CD8-positive, alpha-beta memory T cell (primary cell): ENCODE measurements at places on chromosomes 2 and 18.

DNA sequence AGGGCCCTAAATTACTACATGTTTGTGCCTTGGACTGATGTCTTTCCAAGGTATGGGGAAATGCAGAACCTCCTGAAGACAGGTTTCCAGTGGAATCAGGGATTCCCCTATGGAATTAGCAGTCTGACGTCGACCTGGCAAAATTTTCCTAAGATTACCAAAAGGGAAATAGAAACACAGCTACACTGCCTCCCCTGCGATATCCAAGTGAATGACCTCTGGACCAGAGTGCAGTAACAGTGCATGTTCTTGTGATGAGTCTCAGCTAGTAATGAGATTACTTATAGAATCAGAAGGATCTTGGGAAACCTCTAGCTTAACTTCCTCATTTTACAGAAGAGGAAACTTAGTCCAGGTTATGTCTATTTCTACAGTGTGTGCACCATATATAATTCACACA lies 21.3 kb upstream of the CHST9 start:
- no peak for DNase-seq

DNA sequence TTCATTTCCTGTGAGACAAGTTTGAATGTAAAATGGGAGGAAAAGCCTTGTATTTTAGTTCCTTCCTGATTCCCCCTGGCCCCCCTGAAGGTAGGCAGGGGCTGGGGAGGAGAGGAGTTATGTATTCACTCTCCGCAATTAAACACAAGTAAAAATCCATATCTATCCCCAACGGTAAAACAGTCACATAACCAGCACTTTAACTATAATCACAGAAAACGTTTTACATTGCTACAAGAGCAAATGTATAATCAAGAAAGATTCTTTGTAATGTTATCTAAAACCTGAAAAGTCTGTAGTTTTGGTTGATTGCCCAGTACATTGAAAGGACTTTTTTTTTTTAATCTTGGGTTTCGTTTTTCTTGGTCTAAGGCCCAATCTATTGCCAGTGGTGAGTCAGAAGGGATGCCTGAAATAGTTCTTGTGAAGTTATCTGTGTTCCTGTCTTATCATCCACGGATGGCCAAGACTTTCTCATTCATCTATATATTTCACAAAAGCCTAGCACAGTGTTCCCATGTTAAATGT lies 34.5 kb upstream of the CCNYL1 start:
- no peak for DNase-seq

- no peak for DNase-seq
These were observed 24.1 kb downstream of the TFPI start for GRCh38 chr2:187529977-187530721.

GRCh38 chr2:204335451-204336058 lies 209.7 kb upstream of the PARD3B start:
- DNase-seq = no peak

GRCh38 chr2:182379241-182379640 lies 47.6 kb downstream of the PDE1A start:
- no peak for DNase-seq

- no peak for DNase-seq
These were observed 3.3 kb downstream of the KIF3C start for GRCh38 chr2:25979001-25979400.

DNA sequence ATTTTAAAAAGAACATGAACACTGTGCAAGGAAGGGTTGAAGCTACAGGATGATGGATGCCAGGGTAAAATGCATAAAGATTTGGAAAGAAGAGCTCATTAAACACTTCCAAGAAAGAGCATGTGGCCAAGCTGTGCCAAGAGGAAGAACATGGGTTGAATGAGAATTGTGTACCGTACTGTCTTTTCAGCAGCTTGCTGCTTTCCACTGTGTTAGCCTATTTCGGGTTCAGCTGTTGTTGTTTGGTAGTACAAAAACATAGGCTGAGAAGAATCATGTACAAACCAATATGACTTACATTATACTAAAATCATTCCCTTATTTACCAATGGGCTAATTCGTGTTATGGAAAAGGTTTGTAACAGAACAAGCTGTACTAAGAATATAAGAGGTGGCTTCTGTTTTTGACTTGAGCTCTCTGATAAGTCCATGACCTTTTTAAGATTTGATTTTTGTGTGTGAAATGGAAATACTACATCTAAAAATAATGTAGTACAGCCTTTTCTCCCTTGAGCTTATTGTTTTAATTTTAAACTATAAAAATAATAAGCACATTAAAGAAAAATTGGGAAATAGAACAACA lies 188.3 kb upstream of the STON1 start:
- DNase-seq = no peak

DNA sequence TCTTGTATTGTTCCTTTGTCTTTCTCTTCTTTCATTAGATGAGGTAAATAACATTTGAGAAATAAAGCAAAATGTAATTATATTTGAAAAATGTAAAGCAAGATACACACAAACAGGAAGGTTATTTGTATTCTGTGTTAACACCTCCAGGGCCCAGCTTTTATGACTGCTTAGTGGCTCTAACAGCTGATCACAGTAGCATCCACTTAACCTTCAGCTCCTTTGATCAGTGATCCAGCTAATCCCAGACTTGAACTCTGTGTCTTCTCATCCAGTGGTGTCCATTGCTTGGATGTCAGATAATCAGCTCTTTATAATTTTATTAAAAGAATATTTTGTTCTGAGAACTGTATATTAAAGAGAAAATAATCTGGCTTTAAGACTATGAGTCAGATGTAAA lies 44.5 kb downstream of the PSMD14 start:
- DNase-seq = no peak

- no peak for DNase-seq
These were observed 107.2 kb upstream of the L3MBTL4 start for GRCh38 chr18:6521803-6522418.

DNA sequence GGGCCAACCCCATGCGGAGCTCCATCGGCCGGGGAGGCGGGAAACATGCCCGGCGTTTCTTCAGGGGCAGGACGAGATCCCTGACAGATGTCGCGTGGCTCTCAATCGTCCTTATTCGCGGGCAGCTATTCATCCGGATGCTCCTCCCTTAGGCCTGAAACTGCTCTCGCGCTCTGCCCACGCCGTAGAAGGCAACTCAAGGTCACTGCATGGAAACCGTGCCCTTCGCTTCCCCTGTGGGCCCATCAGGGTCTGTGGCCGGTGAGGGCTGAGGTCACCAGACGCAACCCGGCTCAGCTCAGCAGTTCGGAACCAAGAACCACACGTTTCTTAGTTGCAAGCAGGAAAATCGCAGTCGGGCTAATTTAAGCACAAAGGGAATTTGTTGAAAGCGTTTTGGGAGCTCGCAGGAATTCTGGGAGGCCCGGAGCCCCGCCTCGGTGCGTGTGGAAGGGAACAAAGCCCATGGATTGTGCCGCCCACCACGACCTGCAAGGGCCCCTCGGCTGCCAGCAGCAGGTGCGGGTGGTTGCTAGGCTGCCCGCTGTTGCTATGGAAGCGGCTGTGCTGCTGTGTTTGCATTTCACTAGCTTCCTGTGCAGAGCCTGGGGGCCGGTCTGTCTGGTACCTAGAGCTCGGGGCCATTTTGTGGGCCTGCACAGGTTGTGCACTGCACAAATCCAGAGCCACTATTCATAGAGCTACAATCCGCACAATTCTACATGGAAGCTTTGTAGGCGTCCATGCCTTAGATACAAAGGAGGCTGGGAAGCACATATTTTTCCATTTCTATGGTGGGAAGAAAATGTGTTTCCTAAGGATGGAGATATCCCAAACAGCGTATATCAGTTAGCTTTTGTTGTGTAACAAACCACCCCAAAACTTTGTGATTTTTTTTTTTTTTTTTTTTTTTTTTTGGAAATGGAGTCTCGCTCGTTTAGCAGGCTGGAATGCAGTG lies 6.0 kb upstream of the ALLC start:
- DNase-seq = peak; percentile 86

DNA sequence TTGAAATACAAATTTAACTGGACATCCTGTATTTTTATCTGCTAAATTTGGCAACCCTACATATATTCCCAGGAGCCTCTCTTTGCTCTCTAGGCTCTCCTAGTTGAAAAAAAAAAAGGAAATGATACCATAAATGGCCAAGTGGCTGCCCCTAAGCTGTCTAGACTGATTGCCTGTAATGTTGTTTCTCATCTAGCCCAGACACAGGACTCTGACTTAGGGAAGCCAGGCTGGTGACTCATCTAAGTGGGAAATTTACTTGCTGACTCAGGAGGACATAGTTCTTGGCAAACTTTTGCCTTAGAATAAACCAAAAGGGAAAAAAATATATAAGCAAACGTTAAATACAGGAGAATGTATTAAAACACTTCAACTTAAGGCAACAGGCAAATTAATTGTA lies 14.6 kb upstream of the ITGAV start:
- no peak for DNase-seq

GRCh38 chr18:732371-732770 lies 19.9 kb upstream of the ENOSF1 start:
- no peak for DNase-seq

DNA sequence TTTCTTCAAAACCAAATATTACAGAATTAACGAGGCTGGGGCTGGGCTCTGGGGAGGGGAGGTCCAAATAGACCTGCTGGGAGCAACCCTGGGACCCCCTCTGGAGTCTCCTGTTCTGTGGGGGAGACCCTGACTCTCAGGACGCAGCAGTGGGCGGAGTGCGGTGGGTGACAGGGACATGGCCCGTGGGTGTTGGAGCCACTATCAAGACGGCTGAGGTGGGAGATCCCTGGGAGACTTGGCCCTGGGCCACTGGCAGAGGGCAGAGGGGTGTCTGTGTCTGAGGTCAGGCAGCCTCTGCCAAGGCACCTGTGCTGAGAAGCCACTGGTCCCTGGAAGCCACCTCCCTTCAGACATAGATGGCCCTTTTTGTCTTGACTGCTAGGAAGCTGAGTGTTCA lies 79.5 kb upstream of the CTDP1 start:
- peak; percentile 35 for DNase-seq

DNA sequence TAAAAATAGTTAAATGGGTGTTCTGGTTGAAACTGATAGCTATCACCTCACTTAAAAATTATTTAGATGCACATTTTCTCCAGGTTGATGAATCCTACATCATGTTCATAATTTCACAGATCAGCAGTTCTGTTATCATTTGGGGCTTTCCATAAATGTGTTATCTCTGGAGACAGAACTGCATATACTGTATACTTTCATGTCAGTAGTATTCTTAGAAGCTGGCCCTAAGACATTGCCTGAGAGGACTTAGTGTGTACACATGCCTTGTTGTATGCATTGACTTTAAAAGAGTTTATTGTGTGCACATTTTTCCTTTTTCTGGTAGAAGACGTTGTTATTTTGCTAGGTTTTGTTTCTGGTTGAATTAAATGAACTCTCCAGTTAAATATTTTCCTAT lies 41.0 kb downstream of the PIK3C3 start:
- no peak for DNase-seq

GRCh38 chr2:231780123-231780908 lies 766 bp downstream of the PDE6D start:
- no peak for DNase-seq

- no peak for DNase-seq
These were observed 11.2 kb upstream of the CALCRL start for GRCh38 chr2:187459256-187459655.

GRCh38 chr2:169561364-169561763 lies 12.3 kb downstream of the FASTKD1 start:
- DNase-seq = no peak

GRCh38 chr2:182584462-182584861 lies 131.6 kb upstream of the DNAJC10 start:
- DNase-seq = no peak

DNA sequence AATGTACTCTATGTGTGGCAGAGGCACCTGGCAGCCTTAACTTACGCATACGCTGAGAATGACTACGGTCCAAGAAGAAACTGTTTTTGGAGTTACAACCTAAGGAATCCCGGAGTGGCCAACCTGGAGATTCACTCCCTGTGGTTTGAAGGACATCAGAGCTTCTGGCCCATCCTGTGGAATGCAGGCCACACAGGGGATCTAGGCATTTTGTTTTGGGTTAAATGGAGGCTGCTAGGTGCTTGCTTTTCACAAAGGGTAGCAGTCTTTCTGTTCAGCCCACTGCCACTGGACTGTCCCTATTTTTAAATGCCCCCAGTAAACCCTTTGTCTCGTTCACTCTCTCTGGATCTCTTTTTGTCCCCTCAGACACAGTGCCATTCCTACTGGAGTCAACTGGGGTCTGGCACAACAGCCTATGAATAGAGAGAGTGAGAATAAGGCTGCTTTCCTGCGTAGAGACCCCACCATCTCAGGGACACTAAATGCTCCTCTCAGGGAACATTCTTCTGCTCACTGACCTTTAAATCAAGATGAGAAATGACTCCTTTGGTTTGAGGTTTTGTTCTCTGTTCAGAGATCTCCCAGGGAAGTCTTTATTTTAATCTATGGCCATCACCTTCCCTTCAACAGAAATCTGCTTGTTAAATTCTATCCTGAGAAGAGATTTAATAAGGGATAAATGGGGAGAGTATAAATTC lies 124.9 kb downstream of the B3GNT2 start:
- DNase-seq = no peak

GRCh38 chr2:175842996-175843395 lies 159.1 kb downstream of the LNPK start:
- no peak for DNase-seq

GRCh38 chr2:215637651-215638050 lies 201.8 kb upstream of the FN1 start:
- DNase-seq = no peak

DNA sequence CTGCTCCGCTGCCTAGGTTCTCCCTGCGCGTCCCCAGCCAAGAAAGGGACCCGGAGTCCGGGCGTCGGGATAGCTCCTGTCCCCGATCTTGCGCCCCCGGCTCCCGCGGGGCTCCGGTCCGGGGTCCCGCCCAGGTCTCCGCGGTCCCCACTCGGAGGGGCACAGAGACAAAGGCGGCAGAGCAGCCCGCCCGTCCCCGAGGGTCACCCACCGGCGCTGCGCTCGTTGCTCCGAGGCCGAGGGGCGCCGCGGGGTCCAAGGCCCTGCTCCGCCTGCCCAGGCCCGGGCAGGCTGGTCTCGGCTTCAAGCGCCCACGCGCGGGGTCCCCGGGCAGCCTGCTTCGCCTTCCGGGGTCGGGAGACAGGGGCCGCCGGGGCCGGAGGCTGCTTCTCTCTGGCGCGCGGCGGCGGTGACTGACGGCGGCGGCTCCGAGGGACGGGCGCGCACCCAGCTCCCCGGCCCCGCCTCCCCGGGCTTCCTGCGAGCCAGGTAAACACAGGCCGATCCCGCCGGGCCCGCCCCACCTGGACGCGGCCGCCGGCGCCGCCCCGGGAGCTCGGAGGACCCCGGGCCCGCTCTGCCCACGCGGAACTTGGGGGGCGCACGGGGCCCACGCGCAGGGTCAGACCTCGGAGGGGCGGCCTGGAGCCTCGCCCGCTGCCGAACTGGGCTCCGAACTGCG lies at the start of gene MBP:
TSS of gene MBP (minus strand) at position 415 of the 682 bp plus-strand sequence. CDS start 27,522 bp downstream, outside the sequence.
- DNase-seq = peak; percentile 66

- DNase-seq = no peak
These were observed 52.6 kb downstream of the ATIC start for GRCh38 chr2:215364157-215365155.
